A172 (cell line): ENCODE measurements at places on chromosomes 2 and 18. TPM values are rescaled to one million over a fixed set of nuclear protein-coding genes. Genes with fewer than 3 reads are reported as not detected.

RUFY4 gene
- not detected in 2 replicates for total RNA-seq

ZNF396 gene
- total RNA-seq, result 0.33 and 0.57 TPM in 2 replicates

GRCh38 chr2:38436227-38436664, 59.2 kb upstream of the ATL2 start:
- no peak for DNase-seq

DNA sequence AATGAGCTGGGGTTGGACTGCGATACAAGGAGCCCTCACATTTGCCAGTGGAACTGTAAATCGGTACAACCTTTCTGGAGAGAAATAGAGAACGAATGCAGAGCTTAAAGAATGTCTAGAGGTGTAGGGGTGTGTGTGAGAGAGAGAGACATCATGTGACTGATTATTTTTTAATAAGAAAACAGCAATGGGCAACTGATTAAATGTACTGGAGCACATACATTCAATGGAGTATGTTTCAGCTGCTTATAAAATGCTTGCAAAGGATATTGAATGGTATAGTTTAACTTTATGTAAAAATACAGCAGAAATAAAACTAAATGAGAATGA, 391 bp upstream of the TMEM17 start:
- DNase-seq, result no peak

- no peak for DNase-seq
Observed at GRCh38 chr18:75214332-75214690, 3.7 kb downstream of the TSHZ1 start.

- no peak for DNase-seq
Observed at GRCh38 chr18:44896846-44897245, 216.2 kb downstream of the SETBP1 start.

- no peak for DNase-seq
Observed at GRCh38 chr2:60158262-60158661, 395.2 kb downstream of the BCL11A start.

TTC21B gene
- 20.2 and 24.2 TPM in 2 replicates for total RNA-seq

PSD4 gene
- 10.0 and 10.2 TPM in 2 replicates for total RNA-seq

- peak; percentile 90 for DNase-seq
Observed at GRCh38 chr2:36478332-36478738, 119.6 kb downstream of the FEZ2 start.

MC2R gene
- total RNA-seq, result not detected in 2 replicates

GRCh38 chr2:1136846-1137245, 186.2 kb downstream of the SNTG2 start:
- no peak for DNase-seq

DNA sequence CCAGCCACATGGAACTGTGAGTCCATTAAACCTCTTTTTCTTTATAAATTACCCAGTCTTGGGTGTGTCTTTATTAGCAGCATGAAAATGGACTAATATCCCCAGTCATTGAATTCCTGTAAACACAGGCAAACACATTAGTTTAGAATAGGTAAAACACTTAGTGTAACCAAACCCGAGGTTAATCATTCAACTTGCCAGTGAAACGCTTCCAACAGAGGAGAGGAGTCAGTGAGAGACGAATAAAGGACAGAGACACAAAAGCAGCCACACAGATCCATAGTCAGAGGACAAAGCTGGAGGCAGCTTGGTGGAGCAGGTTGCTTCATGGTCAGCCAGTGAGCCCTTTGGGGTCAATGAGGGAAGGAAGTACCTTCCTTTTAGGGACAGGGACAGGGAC, 348.1 kb downstream of the TGIF1 start:
- no peak for DNase-seq

PUM2 gene
- total RNA-seq, result 19.4 and 19.7 TPM in 2 replicates

DNA sequence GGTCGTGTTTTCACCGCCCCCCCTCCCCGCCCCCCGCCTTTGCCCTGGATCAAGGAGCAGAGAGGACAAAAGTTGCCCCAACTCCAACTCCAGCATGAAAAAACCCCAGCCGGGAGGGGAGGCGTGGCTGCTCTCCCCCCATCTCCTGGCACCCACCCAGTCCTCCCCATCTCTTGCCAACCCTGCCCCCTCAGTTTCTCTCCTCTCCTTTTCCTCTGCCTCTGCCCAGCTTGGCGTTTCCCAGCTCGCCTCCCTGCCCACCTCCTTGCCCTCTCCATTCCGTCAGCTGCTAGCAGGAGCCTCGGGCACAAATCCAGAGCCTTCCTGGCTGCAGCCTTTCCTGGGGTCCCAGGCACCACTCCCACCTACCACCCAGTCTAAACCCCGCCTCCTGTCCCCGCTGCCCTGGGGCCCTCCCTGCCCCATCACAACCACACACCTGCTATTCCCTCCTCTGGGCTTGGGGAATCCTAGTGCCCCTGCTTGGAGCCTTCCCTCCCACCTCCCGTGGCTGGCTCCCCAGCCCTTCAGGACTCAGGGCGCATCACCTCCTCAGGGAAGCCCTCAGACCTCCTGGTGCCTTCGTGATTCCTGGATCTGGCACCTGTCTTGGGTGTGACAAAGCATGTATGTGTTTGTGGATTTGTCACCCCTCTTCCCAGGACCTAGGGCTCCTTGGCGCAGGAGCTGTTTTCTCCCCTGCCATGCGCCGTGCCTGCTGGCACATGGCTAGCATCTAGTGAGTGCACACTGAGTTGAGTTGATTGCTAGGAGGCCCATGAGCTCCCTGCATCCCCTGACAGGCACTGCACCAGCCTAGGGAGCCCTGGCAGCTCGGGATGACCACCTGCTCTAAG, 209.1 kb downstream of the TFCP2L1 start:
- peak; percentile 44 for DNase-seq

POTEC gene
- total RNA-seq, result 0.53 and 0.98 TPM in 2 replicates

RAB6D gene
- total RNA-seq, result not detected in 2 replicates

CCDC68 gene
- total RNA-seq, result 0.07 TPM in 1 of 2 replicates, not detected in the other

GRCh38 chr2:17620841-17621240, 80.3 kb downstream of the VSNL1 start:
- DNase-seq, result peak; percentile 56

DNA sequence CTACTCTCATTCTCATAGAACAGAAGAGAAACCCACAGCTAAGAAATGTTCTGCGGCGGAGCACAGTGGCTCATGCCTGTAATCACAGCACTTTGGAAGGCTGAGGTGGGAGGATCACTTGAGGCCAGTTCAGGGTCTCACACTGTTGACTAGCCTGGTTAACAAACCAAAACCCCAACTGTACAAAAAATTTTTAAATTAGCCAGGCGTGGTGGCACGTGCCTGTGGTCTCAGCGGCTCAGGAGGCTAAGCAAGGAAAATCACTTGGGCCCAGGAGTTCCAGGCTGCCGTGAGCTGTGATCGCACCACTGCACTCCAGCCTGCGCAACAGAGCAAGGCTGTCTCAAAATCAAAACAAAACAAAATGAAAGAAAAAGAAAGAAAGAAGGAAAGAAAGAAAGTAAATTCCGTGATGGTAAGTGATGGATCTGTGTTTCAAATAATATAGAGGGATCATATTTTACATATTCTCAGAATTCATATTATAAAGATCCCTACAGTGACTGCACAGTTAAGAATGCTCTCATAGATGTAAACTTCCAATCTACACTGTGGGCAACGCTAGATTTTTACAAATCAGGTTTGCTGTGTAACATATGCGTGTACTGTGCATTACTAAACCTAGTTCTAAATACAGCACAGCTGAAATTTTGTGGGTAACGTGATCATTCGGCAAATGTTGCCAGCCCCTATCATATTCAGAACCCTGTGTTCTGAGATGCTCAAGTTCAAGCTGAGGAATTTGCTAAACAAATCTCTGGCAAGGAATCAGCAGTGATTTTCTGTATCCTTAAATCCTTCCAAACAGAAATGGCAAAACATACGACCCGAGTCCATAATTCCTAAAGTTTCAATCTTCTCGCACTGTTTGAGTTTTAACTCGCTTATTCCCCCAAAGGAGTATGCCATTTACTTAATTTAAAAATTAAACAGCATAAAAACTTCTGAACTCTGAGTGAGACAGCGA, 1.2 kb upstream of the RAB12 start:
- no peak for DNase-seq

DNA sequence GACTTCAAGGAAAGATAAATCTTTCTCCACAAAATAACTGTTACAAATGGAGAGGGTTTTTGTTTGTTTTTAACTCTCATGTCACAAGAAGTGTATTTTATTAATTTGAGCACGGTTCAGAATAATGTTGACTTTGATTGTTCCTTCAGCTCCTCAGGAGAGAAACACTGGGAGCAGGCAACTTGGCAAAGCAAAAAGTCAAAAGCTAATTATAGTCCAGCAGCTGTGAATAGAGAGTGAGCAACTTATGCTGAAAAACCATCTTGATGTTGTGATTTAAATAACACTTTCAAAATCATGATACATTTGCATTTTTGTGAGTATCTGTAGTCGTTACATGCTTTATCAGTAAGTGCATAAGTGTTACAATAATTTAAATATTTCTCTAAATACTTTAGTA, 37.5 kb upstream of the TTN start:
- no peak for DNase-seq

GRCh38 chr2:193988784-193989183, 1668.2 kb upstream of the SLC39A10 start:
- DNase-seq, result no peak

RPRM gene
- total RNA-seq, result not detected in 2 replicates

- DNase-seq, result peak; percentile 29
Observed at GRCh38 chr2:1613731-1614354, 130.5 kb downstream of the PXDN start.

DNA sequence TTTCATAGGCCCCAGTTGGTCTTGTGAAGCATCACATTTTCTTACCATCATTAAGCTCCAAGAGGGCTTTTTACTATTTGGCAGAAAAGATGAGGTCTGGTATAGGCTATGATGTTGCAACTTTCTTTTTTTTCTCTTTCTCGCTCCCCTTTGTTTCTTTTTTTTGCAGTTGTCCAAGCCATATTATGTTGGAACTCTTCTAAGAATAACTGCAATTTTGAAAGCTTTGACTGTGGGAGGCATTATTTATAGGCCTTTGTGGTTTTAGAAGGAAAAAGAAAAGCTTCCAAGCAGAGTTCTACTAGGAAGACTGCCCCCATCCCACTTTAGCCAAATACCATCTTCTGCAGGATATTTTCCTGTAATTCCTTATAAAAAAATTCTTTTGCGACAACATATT, 571.6 kb downstream of the ARHGAP15 start:
- peak; percentile 33 for DNase-seq

DNA sequence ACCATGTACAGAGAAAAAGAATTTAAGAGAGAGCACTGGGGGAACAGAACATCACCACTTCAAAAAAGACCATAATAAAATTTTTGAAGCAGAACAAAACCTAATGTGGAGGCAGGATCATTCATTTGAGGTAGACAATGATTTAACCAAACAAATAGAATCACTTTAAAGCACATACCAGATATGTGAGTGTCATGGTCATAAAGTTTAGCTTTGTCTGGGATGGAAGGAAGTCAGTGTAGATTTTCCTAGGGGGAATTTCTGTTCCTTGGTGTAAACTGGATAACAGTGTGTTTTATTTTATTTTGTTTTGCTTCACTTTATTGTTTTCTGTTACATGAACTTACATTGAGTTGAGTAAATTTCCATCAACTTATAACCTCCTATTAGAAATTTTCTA, 120.8 kb downstream of the CRIM1 start:
- DNase-seq, result no peak

DNA sequence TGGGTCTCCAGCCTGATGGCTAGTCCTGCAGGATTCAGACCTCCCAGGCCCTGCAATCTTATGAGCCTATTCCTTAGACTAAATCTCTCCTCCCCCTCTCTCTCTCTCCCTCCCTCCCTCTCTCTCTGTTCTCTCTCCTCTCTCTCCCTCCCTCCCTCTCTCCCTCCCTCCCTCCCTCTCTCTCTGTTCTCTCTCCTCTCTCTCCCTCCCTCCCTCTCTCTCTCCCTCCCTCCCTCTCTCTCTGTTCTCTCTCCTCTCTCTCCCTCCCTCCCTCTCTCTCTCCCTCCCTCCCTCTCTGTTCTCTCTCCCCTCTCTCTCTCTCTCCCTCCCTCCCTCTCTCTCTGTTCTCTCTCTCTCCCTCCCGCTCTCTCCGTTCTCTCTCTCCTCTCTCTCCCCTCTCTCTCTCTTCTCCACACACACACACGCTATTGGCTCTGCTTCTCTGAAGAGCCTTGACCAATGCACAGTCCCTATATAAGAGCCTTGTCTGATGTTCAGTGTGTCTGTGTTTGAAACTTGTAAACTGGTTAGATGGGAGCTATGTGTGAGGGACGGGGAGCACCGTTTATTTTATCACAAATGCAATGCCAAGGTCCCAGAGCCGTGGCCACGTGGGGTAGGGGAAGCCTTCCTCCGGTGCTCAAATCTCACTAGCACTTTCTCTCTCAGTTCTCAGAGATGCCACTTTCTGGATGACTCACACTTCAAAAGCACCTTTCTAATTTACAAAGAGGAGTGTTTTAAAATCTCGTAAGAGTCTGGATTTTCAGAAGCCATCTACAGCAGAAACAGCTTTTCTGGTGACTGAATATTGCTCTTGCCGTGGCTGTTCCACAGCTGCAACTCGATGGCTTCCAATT, 9.4 kb upstream of the PRLH start:
- no peak for DNase-seq

DNA sequence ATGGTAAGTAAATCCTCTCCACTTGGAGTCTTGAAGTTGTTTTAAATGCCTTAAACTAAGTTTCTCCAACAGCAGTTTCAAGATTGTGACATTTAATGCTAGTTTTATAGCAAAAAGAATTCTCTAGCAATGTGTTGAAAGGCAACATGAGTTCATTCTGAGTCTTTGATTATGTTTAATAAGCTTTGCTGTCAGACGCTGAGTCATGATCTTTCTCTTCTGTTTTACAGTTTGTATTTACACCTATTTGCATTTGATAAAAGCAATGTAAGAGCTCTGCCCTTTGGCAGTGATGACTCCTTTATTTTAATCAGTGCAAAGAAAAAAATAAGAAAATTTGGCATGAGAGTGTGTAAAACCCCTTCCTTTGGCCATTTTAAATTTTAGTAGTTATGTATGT, 497.7 kb downstream of the STK39 start:
- peak; percentile 2 for DNase-seq

DNA sequence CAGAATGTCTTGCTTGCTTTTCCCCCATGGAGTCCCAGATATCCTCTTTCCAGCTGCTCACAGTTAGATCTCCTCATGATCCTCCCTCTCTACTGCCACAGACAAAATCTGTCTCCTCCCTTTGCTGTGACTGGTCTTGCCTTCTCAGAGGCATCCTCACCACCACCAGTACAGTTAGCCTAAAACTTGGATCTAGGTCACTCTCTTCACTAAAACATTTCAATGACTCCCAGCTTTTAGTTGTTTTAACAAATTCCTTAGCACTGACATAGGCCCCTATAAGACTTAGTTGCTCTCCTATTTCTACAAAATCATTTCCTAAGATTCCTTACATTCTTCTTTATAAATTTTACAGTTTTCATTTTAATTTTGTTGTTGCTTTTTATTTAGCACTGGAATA, 734.2 kb upstream of the CHAC2 start:
- DNase-seq, result peak; percentile 11

DNA sequence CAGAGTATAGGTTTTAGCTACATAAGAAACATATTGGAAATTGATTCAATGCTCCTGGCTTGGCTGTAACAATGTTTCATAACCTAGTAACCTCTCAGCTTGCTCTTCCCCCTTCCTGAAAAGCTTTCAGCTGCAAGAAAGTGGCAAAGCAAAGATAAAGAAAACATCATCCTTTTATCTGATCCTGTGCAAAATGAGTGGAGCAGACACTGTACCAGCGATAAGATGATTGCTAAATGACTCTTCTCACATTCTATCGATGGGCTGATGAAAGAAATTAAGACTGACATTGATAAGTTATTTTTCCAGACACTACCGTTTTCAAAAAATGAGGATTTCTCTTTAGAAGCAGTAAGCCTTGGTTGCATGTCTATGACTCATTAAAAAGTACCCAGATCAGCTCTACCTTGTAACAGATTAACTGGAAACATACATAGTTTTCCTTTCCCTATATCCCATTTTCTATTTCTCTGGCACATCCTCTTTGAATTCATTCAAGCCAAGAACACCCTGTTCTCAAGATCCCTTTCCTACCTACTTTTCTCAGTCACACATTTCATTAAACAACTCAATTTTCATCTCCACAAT, 87.1 kb upstream of the LYPD1 start:
- no peak for DNase-seq

SERPINB10 gene
- not detected in 2 replicates for total RNA-seq
